ENCODE measurements at places on chromosomes 5 and 9. TPM values are rescaled to one million over a fixed set of nuclear protein-coding genes. Genes with fewer than 3 reads are reported as not detected.

The EQTN gene
- total RNA-seq, result not detected

The SHLD3 gene
- total RNA-seq, result 2.8 TPM

The OR1Q1 gene
- not detected for total RNA-seq

The CSF1R gene
- total RNA-seq, result 55.1 TPM

The ADAMTSL2 gene
- 11.3 TPM for total RNA-seq

The RORB gene
- 0.56 TPM for total RNA-seq

The TMEM252 gene
- not detected for total RNA-seq

The LCN10 gene
- total RNA-seq, result 9.2 TPM

GRCh38 chr9:7974335-7974960, 174.9 kb upstream of the DMAC1 start:
- no peak for DNase-seq

- no peak for DNase-seq
Measured at GRCh38 chr5:27854243-27854852, 816.0 kb upstream of the CDH9 start.

DNA sequence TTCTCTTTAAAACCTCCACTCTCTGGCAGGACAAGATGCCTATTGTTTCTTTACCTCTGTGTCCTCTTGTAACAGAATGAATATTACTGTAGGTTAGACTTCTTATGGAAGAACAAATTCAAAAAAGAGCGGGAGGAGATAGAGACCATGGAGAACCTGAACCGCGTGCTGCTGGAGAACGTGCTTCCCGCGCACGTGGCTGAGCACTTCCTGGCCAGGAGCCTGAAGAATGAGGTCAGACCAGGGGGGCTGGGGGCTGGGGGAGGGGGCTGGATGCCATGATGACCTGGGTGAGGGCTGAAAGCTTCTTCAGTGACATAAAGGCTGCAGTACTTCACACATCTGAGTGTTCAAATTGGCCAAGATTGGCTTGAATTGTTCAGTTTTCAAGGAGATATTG, 61.4 kb downstream of the CFAP90 start:
- no peak for DNase-seq

DNA sequence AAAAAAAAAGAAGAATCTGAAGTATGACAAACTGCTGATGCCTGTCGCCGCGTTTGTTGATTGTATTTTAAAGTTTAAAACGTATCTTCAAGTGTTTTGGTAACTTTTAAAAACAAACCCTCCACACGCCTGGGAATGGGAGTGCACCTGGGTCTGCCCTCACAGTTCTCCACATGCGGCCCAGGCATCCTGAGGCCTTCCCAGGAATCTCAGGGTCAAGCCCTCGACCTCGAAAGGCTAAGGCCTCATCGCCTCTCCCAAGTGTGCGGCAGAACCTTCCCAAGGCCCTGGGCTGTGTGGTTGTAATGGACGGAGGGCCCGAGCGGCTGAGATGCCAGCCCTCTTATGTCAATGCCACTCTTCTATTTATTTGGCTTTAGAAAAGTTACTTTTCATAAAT, 94.4 kb downstream of the CAMSAP1 start:
- DNase-seq, result no peak

GRCh38 chr9:5786370-5787127, 46.4 kb downstream of the ERMP1 start:
- DNase-seq, result no peak

DNA sequence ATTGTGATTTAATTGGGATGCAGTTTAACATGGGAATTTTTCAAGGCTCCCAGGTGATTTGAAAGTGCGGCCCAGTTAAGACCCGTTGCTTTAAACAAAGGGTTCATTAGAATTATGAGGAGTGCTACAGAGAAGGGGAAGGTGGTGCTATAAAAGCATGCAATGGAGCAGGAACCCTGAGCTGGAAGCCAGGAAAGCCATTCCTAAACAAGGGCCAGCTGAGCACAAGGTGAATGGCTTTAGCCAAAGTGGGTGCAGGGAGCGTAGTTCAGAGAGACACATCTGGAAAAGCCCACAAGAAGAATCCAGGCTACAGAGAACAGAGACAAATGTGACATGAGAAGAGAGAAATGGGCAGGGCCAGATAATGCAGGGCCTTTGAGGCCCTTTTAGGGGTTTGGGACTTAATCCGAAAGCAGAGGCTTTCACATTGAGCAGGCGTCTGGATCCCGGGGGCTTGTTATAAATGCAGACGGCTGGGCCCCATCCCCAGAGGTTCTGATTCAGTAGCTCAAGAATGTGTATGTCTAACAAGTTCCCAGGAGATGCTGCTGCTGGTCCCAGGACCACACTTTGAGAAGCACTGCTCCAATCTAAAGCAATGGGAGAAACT, 138.1 kb upstream of the WWC1 start:
- no peak for DNase-seq

DNA sequence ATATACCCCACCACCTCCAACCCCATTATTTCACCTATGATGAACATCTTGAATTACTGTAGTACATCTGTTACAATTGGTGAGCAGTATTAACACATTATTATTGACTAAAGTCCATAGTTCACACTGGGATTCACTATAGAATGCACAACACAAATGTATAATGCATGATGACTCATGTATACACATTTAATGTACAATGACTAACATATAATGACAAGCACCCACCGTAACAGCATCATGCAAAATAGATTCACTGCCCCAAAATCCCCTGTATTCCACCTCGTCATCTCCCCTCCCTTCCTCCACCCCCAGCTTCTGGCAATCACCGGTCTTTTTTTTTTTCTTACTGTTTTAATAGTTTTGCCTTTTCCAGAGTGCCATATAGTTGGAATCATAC, 47.1 kb upstream of the NEK6 start:
- DNase-seq, result no peak

DNA sequence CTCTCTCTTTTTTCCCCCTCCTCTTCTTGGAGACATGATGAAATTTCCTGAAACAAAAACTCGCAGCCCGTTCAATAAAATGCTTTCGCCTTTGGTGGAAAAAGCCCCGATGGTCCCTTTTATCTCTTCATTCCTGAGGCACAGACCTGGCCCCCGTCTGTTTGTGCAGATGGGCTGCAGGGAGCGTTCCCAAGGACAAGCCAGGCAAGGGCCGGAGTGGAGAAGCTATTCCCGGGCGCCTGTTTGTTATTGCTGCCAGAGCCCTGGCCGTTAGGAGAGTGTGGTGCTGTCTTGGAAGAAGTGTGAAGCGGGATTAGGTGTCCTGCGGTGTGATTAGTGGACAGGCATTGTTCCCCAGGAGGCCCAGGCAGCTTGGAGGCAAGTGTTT, 71.9 kb downstream of the SMIM23 start:
- no peak for DNase-seq

GRCh38 chr5:124891179-124891578, 144.7 kb upstream of the ZNF608 start:
- no peak for DNase-seq

DNA sequence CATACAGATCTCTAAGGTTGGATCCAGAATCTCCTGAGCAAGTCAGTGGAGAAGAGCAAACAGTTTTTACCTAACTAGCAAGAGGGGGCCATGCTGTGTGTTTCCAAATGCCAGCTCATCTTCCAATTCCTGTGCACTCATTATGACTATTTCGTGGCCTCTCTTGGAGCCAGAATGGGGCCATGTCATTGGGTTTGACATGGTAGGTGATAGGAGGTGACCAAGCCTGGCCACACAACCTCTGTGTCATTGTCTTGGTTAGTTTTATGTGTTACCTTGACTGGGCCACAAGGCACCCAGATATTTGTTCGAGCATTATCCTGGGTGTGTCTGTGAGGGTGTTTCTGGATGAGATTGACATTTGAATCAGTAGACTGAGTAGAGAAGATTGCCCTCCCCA, 206.2 kb downstream of the HSPA4 start:
- no peak for DNase-seq

DNA sequence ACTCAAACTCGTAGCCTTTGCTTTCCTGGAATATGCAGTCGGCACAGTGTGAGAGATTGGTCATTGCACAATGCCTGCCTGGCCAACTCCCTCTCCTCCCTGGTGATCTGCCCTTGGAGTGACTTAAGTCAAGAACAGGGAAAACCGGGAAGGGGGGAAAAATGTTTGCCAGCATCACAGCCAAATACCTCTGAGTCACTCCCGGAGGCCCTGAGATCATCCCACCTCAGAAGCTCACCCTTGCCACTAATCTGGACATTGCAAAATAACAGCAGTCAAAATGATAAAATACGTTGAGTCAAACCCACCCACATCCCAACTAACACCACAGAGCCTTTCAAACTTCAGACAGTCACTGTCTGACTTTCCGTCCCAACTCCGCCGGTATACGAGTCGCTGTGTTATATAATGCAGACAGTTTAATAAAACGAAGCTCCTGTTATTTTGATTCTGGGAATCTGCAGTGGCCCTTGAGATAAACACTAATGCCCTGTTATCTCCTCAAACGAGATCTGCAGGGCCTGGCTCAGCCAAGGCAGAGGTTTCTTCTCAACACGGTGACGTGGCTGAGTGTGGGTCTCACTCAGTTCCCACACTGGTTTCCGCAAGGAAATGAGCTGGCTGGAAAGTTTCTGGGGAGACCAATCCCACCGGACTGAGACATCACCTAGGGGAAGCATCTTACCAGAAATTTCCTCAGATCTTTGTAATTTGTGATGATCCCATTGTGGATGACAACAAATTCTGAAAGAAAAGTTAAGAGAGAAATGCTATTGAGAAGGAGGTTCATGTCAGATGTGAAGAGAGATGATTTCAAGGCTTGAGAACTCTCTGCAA, 22.1 kb downstream of the GFPT2 start:
- DNase-seq, result peak; percentile 91

DNA sequence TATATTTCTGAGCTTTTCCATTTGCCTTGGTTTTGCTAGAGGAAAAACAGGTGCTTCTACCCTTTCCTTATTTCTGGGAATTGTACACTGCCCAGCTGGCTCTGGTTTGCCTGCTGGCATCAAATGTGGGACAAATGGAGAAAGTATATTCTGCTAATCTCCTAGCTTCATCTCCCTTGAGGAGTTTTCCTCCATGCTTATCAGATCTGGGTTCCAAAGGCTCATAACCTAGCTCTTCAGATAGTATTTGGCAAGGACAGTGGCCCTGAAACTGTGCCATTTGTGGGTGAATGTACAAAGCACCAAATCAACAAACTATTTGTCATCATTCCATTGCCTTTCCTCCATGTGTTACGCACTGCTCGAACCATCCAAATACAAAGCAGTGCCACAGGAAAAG, 16.2 kb downstream of the PRLR start:
- no peak for DNase-seq

DNA sequence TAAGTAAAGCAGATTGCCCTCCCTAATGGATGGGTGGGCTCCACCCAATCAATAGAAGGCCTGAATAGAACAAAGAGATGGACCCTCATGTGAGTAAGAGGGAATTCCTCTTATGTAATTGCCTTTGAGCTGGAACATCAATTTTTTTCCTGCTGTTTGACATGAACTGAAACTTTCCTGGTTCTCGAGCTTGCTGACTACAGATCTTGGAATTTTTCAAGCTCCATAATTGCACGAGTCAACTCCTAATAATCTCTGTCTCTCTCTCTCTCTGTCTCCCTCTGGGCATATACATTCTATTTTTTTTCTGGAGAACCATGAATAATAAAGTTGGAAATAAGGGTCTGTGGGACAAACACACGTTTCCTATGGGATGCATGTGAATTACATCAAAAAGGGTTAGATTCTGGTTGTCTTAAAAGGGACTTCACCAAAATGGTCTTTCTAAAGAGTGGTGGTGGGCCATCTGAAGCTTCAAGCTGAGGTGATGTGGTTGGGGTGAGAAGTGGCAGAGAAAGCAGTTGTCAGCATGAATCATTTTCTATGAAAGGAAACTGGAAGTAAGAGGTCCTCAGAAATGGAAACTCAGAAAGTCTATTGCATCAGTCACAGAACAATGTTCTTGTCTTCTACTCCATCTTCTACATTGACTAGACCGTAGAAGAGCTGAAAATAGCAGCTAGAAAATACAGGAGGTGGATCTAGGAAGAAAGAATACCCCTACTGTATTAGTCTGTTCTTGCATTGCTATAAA, 47.0 kb upstream of the HOMER1 start:
- DNase-seq, result no peak

DNA sequence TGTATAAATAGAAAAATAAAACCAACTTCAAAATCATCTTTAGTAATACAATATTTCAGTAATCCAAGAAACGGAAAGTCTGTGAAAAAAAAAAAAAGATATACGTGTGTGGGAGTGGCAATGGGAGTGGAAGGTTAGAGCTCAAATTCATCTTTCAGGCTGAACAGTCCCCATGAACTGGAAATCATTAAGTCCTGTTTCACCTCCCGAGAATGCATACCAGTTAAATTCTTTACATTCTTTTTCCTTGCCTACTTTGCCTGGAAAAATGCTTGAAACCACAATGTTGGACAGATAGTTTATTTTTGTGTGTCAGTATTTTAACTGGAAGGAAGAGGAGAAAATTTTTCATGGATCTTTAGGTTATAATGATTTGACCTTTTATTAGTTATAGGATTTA, 166.8 kb downstream of the MUSK start:
- DNase-seq, result no peak

GRCh38 chr5:180086816-180087399, 15.3 kb upstream of the RNF130 start:
- no peak for DNase-seq

DNA sequence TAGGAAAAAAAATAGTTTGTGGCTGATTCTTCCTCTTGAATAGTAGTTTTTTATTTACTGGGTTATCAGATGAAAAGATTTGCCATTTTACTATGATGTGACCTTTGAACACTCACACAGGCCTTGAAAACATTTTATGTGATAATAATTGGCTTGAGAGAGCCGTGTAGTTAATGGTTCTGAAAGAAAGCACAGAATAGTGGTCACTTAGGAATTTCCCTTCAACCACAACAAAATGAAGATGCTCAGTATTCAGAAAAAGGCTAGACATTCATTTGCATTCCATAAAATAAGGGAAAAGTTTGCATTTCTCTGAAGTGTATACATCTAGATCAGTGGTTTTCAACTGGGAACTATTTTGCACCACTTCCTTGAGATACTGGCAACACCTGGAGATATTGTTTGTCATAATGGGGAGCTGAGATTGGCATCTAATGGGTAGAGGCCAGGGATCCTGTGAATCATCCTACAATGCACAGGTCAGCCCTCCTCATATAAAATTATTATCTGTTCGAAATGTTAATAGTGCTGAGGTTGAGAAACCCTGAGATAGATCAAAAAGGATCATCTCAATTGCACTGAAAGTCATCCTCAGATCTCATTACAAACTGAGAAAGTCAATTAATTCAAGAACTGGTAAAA, 446.4 kb upstream of the CCNG1 start:
- no peak for DNase-seq

GRCh38 chr5:29779141-29779540, 1414.3 kb upstream of the CDH6 start:
- no peak for DNase-seq

GRCh38 chr9:136029556-136029955, 65.5 kb downstream of the NACC2 start:
- DNase-seq, result peak; percentile 70
